ENCODE measurements at places on chromosomes 6 and 20.

GRCh38 chr6:17957498-17957897 is 29.9 kb downstream of the KIF13A start:
- DNase-seq = no peak

DNA sequence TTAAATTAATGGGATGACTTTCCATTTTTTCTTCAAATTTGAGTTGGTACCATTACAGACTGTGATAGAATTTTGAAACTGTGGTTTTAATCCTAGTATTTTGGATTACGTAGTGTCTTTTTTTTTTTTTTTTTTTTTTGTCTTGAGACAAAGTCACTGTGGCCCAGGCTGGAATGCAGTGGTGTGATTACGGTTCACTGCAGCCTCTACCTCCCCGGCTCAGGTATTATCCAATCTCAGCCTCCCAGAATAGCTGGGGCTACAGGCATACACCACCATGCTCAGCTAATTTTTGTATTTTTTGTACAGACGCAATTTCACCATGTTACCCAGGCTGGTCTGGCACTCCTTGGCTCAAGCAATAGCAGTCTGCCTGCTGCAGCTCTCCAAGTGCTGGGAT is 87.1 kb downstream of the SOX4 start:
- DNase-seq = no peak

DNA sequence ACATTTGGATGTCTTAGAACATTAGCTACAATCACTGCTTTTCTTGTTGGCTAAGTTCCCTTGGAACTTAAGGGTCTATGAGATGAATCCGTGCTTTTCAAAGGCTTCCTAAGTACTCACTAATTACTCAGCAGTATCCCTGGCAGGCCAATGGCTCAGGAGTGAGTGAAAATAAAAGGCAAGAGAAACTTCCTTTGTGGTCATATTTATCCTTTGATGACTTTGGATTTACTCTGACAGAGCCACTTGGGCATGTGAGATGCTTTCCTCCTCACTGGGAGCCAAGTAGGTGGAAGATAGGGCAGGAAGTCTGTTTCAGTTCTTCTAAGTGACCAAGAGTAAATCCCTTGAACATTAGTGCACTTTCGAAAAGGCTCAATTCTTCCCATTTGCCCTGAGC is 224.3 kb upstream of the FOXA2 start:
- no peak for DNase-seq

GRCh38 chr6:130740308-130740707 is 86.9 kb upstream of the SMLR1 start:
- no peak for DNase-seq

DNA sequence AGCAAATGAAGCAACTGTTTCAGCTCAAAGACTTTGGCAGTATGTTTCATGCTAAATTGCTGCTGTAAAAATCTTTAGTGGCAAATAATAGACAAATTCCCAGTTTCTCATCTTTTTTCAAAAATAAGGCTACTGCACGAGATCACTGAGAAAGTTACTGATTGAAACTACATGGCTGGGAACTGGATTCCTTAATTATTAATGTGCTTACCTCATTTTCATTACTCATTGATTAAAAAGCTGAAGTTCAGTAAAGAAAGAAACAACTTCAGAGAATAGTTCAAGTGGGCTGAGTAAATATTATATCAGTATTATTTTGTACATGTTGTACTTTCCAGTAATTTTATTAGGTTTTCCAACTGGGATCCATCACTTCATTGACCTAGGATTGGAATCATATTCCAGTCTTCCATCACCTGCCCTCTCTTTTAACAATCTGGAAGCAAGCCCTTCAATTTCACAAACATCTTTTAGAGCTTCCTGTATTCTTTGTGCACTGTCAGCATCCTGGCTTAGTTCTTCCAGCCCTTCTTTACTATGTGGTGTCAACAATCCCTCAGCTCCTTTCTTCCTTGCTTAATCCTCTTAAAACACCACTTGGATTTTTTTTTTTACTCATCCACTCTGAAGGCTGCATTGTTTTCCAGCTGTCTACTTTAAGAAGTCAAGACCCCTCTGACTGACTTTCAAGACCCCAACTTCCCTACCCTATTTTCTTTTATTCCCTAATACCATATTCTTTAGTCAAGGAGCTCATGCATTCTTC is 4.3 kb downstream of the MEI4 start:
- DNase-seq = no peak

- DNase-seq = no peak
These were observed 59.3 kb downstream of the UBE3D start for GRCh38 chr6:83006270-83006905.

- no peak for DNase-seq
These were observed 3.6 kb upstream of the MYLK2 start for GRCh38 chr20:31815408-31816188.

DNA sequence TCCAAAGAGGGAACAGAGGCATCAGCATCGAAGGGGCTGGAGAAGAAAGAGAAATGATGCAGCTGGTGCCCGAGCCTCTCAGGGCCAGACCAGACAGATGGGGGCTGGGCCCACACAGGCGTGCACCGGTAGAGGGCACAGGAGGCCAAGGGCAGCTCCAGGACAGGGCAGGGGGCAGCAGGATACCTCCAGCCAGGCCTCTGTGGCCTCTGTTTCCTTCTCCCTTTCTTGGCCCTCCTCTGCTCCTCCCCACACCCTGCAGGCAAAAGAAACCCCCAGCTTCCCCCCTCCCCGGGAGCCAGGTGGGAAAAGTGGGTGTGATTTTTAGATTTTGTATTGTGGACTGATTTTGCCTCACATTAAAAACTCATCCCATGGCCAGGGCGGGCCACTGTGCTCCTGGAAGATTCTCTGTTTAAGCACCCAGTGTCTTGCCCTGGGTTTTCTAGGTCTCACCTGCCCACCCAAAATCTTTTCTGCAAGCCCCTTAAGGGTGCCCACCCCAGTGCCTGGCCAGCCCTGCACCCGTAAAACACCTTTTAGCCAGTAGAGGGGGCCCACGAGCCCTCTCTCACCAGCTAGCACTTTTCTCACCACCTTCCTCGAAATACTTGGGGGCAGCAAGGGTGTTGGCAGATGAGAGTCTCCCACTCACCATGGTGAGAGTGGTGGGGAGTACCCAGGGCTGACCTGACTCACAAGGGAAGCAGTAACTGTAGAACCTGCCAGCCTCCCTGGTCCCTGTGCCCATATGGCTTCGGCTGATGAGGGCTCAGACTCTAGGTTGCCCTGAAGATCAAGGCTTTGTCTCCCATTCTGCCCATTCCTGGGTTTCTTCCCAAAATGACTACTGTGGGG is 35.7 kb upstream of the ID1 start:
- peak; percentile 84 for DNase-seq

DNA sequence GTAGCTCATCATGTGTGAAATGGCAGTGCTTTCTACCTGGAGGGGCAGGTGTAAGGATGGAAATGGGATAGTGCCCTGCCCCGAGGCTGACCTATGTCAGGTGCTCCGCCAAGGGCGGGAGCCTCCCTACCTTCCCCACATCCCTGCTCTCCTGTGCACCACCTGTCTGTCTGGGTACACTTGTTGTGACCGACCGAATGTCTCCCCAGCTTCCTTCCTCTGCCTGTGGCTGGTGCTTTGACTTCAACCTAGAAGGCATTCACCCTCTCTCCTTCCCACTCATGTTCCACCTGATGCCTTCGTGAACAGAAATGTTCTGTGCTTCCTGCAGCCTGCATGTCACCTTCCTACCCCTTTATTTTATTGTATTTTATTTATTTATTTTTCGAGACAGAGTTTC is 114.8 kb downstream of the SCML4 start:
- DNase-seq = no peak

GRCh38 chr6:80364149-80364548 is 257.7 kb downstream of the BCKDHB start:
- no peak for DNase-seq

DNA sequence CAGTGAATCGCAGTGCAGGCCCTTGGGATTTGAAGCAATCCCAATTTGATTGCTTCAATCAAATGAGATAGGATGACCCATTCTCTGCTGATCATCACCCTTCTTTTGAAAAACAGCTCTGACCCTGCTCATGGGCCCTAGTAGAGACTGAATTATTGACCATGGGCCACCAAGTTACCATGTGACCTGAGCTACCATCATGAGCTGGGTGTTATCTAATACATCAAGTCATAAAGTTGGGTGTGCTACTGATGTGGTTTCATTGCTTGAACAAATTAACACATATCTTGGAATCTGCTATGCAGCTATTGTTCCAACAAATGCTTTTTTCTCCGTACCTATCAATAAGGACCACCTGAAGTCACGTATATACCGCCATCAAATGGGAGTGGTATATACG is 54.8 kb upstream of the CNKSR3 start:
- no peak for DNase-seq

DNA sequence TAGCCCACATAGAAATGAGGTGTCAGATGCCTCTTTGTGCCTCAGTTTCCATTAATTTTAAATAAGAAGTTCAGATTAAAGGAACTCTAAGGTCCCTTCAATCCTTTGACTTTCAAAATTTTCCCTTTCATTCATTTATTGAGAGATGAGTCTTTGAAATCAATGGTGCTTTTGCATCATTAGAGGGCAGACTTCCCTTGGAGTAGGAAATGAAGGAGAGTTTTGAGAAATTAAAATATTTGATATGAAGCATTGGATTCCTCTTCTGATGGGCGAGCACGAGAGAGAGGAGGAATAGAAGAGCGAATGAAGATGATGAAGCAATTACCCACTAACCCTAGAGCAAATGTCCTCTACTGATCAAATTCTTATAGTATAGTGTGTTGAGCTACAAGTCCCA is 105.7 kb downstream of the EDN1 start:
- no peak for DNase-seq

GRCh38 chr6:34370361-34370760 is 22.1 kb downstream of the NUDT3 start:
- no peak for DNase-seq

DNA sequence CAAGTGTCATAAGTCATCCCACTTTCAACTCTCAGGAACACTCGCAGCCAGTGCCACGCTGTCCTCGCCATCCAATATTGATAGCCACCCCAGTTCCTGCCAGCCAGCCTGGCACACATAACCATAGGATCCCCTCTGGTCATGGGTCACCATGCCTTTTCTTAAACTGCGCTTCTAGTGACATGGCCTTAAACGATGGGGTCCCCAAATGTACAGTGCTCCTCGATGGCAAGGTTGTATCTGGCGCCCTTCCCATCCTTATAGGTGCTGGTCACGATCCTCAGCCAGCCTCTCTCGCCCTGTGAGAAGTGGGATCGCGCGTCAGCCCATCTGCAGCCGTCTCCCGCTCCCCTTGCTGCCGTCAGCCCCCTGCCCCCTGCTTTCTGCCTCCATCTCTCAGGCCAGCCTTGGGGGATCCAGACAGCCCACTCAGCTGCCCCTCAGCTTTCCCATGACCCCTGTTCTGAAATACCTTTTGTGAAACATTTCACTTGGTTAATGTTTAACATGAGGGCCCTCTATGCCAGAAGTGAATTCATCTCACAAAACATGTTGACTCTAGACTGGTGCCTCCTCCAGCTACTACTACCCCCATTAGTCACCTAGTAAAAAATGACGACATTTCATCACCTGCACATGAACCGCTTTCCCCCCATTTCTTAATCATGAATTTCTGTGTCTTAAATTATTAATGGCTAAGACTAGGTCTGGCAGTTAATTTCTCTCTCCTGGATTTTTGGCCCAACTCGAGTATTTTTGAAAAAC is 11.4 kb downstream of the CTSZ start:
- no peak for DNase-seq

- no peak for DNase-seq
These were observed 65.5 kb upstream of the SPACA1 start for GRCh38 chr6:87982134-87982533.

DNA sequence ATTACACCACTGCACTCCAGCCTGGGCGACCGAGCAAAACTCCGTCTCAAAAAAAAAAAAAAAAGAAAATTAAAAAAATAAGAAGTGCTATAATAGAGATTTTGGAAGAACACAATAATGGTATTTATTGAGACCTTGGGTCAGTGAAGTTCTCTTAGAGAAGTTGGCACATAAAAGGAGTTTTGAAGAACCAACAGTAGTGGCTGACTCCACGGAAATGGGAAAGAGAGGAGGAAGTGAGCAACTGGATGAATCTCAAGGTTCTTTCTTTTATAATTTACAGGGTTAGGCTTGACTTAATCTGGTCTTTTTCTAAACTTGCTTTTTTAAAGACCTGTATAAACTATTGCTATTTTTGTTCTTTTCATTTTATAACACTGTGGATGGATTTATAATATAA is 52.8 kb downstream of the TOMM6 start:
- DNase-seq = no peak

GRCh38 chr6:113560908-113561307 is 296.2 kb upstream of the MARCKS start:
- DNase-seq = no peak

- no peak for DNase-seq
These were observed 1.6 kb downstream of the TNFRSF6B start for GRCh38 chr20:63697868-63698545.

DNA sequence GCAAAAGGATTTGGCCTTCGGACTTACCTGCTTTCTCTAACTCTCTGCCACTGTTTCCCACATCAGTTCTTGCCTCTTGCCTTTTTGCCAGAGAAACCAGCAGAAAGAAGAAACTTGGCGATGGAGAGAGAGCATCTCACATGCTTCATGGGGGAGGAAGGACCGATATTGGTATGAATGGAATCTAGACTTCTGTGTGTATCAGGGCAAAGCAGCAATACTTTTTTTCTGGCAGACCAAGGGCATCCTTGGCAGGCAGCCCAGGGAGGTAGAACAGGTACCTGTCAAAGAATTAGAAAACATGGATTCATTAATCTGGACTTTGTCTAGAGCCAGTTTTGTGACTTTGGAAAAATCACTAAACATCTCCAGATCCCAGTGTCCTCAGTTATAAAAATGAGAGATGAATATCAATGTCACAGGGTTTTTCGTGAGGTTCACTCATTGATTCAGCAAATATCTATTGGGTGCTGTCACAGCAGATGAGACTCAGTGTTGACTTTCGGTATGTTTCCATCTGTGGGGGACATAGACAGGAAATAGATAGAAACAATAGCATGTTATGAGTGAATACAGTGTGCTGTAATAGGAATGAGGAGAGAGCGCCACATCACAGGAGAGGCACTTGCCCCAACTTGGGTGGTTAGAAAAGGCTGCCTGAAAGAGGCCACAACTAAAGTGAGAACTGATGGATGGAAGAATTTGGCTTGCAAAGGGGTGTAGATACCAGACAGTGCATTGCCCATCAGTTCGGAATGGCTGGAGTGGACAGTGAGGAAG is 114.1 kb downstream of the CD83 start:
- no peak for DNase-seq

- no peak for DNase-seq
These were observed 25.7 kb downstream of the RIMS4 start for GRCh38 chr20:44784688-44785087.

DNA sequence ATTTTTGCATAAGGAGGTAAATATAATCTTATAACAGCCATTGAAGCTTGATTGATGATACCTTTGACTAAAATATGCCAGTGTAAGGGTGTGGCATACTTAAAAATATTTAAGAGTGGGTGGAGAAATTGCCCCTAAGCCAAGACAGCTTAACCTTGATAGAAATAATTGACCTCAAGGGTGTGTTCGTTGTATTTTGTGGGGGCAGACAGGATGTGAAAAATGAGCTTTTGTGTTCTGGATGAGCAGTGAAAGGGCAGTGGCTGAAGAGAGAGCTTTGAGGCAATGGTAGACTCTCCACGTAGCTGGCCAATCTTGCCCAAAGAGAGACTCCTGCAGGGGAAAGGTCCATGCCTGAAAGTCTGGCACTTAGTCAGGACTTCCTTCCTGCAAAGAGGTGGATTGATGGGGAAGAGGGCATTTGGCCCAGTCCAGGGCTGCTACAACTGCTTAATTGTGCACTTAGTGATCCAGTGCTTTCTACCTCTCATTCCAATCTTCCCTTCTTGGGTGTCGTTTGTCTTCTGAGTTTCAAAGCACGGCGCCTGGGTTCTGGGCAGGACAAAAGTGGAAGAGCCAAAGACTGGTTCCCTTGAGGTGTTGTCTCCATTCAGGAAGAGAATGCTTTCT is 15.6 kb upstream of the CD109 start:
- DNase-seq = no peak

All from stimulated activated CD8-positive, alpha-beta memory T cell treated with anti-CD3 and anti-CD28 coated beads, Interleukin-4, amount 100 ng/mL, for 48 hours (primary cell).